ENCODE measurements at places on chromosomes 13 and 19.
A peak's percentile ranks its signal among the peaks of the same experiment; 100 is the strongest.

GRCh38 chr19:3698386-3698950 lies 1.8 kb downstream of the PIP5K1C start:
- no peak overlapping the region for H3K4me3 ChIP-seq
- H3K27ac ChIP-seq = no peak overlapping the region
- H3K36me3 ChIP-seq = peaks cover 5% of the 10 kb centered on the region
- no peak for DNase-seq
- H3K4me1 ChIP-seq = peaks cover 13% of the 10 kb centered on the region

DNA sequence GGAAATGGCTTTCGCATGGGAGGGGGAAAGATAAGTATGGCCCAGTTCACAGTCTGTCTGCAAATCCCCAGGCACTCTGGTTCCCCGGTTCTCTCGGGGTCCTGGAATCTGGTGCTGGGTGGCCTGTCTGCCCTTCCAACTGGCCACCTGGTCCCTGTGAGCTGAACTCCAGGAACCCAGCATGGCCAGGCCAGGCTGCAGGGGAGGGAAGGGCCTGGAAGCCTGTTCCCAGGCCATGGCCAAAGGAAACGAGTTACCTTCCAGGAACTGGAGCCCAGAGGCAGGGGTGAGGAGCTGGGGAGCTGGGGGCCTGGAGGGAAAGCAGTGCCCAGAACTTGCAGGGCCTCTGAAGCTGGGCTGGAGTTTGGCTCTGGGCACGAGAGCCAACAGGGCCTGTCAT lies 19.1 kb upstream of the PNMA8C start:
- no peak overlapping the region for H3K27ac ChIP-seq
- H3K27me3 ChIP-seq = no peaks in the 10 kb centered on the region
- H3K4me3 ChIP-seq = no peak overlapping the region
- H3K36me3 ChIP-seq = no peaks in the 10 kb centered on the region

GRCh38 chr13:26255691-26256277 lies 1.9 kb downstream of the CDK8 start:
- H3K36me3 ChIP-seq = no peaks in the 10 kb centered on the region
- no peak for DNase-seq
- peak overlapping the region; percentile 2 for H3K4me3 ChIP-seq
- no peak overlapping the region for H3K27ac ChIP-seq
- peaks cover 6% of the 10 kb centered on the region for H3K4me1 ChIP-seq

- no peak overlapping the region for H3K4me3 ChIP-seq
- no peaks in the 10 kb centered on the region for H3K36me3 ChIP-seq
- H3K27me3 ChIP-seq = no peaks in the 10 kb centered on the region
- H3K4me1 ChIP-seq = no peaks in the 10 kb centered on the region
- H3K27ac ChIP-seq = no peak overlapping the region
Measured at GRCh38 chr13:112918266-112918665, 50.7 kb upstream of the MCF2L start.

DNA sequence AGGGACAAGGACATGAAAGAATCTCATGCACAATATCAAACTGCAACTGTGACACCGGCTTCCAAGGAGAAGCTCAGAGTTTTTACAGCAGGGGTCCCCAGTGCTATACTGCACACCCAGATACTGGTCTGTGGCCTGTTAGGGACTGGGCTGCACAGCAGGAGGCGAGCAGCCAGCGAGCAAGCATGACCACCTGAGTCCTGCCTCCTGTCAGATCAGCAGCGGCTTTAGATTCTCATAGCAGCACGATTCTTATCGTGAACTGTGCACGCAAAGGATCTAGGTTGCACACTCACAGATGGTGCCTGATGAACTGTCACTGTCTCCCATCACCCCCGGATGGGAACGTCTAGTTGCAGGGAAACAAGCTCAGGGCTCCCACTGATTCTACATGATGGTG lies 13.1 kb upstream of the CD22 start:
- no peak overlapping the region for H3K4me3 ChIP-seq
- no peak overlapping the region for H3K27ac ChIP-seq
- H3K4me1 ChIP-seq = peaks cover 5% of the 10 kb centered on the region
- H3K36me3 ChIP-seq = no peaks in the 10 kb centered on the region
